ENCODE measurements at places on chromosomes 16 and 17.
A peak's percentile ranks its signal among the peaks of the same experiment; 100 is the strongest.

DNA sequence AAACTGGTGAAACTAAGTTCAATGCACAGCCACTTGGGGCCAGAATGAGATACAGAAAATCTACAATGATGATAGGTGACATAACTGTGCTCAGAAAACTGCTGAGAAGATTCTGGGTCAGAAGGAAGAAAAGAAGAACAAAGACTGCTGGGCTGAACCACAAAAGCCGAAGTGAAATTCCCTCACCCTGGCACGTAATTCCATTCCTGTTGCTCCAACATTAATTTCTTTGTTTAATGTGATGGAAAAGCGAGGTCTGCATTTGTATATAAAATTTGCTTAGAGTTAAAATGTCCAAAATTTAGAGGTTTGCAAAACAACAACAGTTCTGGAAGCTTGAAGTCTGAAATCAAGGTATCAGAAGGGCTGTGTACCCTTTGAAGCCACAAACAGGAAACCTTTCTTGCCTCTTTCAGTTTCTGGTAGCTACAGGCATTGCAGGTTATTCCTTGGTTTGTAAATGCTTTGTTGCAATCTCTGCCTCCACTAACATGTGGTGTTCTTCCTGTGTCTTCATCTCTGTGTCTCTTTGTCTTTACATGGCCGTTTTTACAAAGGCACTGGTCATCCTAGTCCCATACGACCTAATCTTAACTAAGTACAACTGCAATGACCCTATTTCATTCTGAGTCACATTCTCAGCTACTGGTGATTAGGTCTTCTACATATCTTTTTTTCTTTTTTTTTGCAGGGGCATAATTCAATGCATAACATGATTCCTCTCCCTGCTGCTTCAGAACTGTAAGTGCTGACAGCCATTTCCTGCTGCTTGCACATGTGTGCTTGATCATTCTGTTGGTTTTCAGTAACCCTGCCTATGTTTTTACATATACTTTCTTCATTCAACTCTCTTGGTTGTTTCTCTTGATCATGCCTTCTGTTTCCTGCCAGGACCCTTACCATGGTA, 603.0 kb upstream of the CDH8 start:
- DNase-seq: no peak

DNA sequence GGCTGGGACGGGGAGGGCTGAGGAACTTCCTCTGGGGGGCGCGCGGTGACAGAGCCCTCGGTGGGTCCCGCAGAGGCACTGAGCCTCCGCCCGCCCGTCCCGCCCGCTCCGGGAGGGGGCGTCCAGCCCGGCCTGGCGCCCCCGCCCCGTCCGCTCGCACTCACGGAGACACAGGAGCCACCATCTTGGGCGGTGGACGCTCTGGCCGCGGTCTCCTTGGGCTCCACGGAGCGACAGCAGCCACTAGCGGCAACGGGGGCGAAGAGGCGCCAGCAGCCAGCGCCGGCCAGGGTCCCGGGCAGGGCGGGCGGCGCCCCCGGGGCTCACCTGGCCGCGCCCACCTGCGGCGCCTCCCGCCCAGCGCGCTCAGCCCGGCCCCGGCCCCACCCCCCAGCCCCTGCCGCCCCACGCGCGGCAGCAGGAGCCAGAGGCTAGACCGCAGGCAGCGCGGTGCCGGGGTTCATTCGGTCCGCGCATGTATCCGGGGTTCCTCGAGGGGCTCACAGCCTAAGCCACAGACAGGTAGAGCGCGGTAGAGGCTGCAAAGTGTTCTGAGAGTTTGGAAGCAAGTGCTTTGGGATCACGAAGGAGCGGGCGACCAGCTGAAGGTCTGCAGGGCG, at the start of gene C17orf113:
C17orf113 (minus strand) TSS at position 209 of the 620 bp plus-strand sequence. CDS start 7,225 bp downstream, outside the sequence.
- DNase-seq: peak; percentile 72

- peak; percentile 54 for DNase-seq
Observed at GRCh38 chr17:15782866-15783265, 50.8 kb downstream of the TBC1D26 start.

DNA sequence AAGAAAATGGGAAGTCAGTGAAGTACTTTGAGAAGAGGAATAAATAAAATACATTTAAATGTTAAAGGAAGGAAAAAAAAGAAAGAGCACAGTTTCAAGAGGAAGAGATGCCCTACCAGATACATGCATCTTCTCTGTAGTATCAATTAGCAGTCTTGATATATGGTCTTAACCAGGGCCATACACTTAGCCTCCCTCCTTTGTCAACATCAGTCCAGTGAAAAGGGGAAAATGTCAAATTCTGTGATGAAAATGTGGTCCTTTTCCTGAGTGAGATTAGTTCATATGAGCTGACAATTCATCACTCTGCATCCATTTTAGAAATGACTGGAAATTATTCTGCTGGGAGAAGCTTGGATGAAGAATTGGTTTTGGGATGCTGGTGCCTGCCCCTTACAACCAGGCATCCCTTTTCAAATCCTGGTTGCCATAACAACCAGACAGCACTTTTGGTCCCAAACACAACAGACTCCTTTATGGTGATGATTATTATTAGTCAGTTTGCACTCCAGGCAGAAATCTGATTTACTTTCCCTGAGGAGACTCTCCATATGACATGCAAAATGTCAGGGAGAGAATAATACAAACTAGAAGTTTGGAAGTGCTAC, 933.6 kb upstream of the CDH8 start:
- DNase-seq: no peak

DNA sequence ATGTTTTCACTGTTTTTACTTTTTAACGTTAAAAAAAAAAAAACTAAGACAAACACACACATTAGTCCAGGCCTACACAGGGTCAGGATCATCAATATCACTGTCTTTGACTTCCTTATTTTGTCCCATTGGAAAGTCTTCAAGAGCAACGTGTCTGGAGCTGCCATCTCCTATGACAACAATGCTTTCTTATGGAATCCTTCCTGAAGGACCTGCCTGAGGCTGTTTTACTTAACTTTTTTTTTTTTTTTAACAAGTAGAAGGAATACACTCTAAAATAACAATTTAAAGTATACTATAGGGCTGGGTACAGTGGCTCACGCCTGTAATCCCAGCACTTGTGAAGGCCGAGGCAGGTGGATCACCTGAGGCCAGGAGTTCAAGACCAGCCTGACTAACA, 71.8 kb upstream of the BCAR1 start:
- DNase-seq: no peak

GRCh38 chr17:43674394-43674793, 12.7 kb upstream of the MEOX1 start:
- DNase-seq: no peak

GRCh38 chr16:12706628-12707027, 97.1 kb downstream of the CPPED1 start:
- peak; percentile 39 for DNase-seq

GRCh38 chr16:68526143-68526781, 12.8 kb upstream of the ZFP90 start:
- DNase-seq: no peak

GRCh38 chr17:42421507-42422338, 1.3 kb downstream of the CAVIN1 start:
- no peak for DNase-seq

DNA sequence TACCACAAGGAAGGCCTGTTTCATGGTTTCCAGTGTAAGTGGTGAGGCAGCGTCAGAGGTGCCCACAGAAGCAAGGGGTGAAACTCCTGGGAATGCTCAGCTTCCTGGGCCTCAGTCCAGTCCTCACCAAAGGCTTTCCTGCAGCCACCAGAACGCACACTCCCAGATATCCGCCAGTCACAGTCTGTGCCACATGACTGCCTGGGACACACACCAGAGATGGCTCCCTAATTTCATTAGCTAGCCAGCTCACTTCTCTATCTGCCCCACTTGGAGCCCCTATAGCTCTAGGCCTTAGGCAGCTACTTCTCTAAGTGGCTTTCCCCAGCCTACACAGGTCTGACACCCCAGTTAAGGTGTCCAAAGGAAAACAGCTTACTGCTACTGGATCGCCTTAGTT, 77.0 kb downstream of the CYTH1 start:
- DNase-seq: no peak

- no peak for DNase-seq
Observed at GRCh38 chr16:79083508-79084299, 516.8 kb downstream of the MAF start.

- no peak for DNase-seq
Observed at GRCh38 chr16:10296956-10297340, 88.9 kb upstream of the ATF7IP2 start.

- DNase-seq: peak; percentile 66
Observed at GRCh38 chr17:75124041-75124818, 7.3 kb downstream of the NT5C start.

DNA sequence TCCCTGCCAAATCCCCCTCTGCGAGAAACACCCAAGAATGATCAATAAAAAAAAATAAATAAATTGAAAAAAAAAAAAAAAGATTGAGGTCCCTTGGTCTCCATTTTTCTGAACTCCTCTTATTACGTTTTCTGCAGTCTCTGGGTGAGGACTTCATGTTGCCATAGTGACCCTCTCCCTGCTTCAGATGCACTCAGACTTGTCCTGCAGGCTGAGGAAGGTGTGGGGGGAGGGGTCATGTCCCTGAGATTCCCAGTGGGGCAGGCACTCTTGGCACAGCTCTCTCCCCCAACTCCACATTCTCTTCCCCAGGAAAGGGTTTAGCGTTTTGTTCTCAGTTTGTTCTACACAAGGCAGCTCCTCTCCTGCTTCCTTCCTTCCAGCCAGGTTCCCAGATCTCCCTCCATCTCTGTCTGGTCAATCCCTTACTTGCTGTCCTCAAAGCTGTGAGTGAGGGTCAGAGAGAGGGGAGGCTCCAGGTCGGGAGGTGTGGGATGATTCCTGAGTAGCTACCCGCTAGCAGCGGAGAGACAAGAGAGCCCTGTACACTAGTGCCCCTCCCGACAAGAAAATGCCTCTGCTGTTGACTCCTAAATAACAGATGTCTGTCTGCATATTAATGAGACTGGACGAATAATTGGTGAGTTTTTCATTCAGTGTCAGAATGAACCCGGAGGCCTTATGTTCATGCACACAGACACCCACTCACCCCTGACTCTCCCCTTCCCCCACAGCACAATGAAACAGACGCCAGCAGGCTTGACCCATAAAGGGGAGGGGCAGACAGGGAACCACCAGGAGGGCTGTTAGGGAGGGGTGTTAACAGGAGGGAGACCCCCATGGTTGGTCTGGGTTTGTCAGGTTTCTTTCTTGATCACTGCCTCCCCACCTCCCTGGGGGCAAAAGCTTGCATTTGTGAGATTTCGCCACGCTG, 9.2 kb downstream of the RND2 start:
- DNase-seq: no peak

DNA sequence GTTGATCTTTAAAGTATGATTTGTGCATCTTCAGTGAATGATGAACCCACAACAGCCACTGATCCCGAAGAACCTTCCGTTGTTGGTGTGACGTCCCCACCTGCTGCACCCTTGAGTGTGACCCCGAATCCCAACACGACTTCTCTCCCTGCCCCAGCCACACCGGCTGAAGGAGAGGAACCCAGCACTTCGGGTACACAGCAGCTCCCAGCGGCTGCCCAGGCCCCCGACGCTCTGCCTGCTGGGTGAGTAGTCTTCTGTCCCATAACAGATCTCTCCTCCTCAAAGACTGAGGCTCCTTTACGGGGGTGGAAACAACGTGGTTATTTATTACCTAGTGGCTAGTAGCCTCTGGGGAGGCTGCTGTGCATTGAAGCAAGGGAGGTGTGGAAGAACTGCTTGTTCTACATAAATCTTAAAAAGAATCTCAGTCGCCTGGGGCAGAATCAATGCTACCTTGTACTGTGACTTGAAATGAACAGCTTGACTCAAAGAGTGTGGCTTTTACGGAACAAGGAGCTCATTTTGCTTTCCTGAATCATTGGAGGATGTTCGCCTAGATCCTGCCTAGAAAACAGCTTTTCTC, 63.0 kb upstream of the CLEC18A start:
- DNase-seq: no peak

DNA sequence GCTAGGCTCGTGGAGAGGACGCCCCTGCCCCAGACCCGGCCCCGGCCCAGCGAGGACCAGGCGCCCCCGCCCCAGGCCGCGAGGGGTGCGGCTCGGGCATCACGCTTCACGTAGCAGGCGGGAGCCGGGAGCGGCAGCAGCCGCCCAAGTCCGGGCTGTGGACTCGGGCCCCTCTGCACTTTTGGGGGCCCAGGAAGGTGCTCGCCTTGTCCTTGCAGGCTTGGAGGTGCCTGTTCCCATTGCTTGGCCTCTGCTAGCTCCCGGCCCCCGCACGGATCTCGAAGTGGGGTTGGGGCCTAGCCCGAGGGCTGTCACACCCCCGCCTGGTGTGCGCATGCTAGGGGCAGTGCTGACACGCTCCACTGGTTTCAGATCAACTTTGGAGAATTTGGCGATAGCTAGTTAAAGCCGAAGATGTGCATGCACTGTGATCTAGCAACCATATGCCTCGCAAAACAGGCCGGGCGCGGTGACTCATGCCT, 55.7 kb downstream of the WSB1 start:
- no peak for DNase-seq

- DNase-seq: no peak
Observed at GRCh38 chr16:84053237-84053636, 10.6 kb upstream of the SLC38A8 start.

GRCh38 chr17:2521257-2521656, 9.6 kb upstream of the METTL16 start:
- no peak for DNase-seq

- no peak for DNase-seq
Observed at GRCh38 chr17:28888832-28889231, 8.7 kb downstream of the FLOT2 start.

DNA sequence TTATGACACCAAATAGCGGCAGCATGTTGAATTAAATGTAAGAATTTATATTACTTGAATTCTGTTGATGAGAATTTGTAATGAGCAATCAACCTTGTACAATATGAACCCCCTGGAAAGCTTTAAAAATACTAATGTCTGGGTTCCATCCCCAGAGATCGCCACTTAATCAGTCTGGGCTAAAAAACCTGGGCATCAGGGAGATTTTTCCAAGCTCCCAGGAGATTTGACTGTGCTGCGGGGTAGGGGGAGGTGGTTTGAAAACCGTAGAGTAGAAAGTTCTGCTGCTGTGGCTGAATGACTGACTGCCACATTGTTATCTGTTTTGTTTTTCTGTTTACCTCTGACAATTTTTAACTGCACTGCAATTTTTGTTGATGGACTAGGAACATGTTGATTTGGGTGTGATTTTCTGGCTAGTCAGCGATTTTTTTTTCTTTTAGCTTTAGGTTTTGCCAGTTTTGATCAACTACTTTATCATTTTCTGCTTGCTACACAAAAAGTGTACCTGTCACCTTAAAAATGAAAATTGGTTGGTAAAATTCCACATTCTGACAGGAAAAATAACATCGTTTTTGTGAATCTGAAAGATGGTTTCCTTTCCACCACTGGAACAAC, 79.3 kb downstream of the PCTP start:
- DNase-seq: no peak

DNA sequence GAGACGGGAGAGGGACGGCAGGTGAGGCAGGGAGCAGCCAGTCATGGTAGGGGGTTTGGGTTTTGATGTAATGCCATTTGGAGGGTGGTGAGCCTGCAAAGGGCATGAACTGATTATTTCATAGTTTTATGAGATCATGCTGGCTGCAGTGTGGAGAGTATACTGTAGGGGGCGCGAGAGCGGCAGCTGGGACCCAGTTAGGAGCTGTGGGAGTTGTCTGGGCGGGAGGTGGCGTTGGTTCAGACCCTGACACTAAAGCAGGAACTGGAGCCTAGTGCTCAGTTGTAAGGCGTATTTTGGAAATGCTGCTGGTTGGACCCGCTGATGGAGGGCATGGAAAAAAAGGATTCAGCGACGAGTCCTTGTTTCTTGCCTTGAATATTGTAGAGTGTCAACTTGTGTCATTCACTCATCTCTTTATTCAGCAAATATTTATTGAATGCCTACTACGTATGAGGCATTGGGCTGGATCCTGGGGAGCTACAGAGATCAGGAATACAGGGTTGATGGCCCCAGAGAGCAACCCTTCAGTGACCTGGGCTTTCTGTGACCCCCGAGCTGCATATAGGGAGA, 23.7 kb upstream of the KDM8 start:
- peak; percentile 95 for DNase-seq
